Skeletal muscle cell (primary cell): ENCODE measurements at places on chromosomes 12 and 14.

DNA sequence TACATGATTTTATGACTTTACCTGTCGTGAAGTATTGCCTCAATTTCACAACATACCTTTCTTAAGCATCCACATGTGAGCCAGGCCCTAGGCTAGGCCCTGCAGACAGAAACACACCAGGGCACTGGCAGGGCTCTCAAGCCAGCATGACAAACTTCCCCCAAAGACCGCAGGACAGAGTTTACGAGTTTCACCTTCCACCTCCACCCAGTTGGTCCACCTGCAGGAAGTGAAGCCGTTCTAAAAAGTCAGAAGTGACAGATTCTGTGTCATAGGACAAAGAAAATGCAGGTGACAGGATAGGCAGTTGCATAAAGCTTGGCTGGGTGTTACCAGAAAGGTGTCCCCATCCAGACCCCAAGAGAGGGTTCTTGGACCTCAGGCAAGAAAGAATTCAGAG is 382.3 kb downstream of the PCNX1 start:
- no peak for DNase-seq

DNA sequence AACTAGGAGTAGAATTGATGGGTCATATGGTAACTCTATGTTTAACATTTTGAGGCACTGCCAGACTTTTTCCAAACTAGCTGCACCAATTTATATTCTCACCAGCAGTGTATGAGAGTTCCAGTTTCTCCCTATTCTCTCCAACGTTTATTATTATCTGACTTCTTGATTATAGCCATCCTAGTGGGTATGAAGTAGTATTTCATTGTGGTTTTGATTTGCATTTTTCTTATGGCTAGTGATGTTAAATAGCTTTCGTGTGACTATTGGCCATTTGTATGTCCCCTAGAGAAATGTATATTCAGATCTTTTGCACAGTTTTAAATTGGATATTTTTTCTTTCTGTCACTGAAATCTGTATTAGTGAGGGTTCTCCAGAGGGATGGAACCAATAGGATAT is 37.8 kb downstream of the HELB start:
- no peak for DNase-seq

DNA sequence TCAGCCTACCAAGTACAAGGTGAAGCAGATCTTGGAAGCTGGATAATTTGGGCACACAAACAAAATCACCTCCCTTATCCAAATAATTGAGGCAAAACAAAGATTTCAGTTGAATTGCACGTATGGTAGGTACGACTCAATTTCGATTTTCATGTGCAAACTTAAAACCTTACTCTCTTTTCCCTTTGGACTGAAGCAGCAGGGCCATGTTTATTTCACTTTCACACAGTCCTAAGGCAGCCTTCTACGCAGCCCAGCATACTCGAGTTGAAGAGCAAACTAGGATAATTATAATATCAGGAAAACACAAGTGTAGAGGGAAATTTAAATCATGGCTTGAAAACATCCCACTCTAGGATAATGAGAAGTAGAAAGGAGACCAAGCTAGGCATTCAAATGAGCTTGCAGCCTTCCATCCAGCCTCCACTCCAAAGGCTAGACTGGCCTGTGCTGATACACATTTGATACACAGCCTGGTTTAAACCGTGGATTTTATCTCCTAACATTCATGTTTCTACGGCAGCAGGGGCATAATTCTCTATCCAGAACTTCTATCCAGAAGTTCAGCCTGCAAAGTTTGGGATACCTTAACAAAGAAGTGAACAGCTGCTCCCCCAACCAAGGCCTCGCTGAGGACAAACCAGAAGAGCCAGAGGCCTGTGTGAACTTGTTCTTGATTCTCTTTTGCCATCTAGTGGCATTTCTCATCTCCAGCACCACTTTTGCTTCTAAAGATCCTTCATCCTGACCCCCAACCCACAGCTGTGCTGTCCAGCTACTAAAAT is 2.4 kb upstream of the RNASE7 start:
- DNase-seq, result no peak

GRCh38 chr14:55354500-55354899 is 57.1 kb downstream of the ATG14 start:
- DNase-seq, result no peak

DNA sequence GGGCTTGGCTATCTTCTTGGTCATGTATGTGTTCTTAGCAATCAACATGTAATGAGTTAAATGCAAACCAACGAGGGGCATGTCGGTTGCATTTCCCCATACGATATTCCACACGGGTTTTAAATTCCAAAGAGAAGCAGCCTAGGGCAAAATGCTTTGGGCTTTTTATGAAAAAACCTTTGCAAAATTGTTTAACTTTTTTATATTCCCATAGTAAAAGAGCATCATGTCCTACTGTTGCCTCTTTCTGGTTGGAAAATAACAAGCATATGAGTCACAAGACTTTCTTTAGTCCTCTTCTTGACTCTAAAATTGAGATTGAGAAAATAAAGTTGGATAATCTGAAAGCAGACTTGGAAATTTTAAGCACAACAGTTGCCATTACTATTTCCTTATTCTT is 3.8 kb upstream of the DIO2 start:
- DNase-seq, result no peak

GRCh38 chr14:92951261-92951660 is 28.3 kb downstream of the CHGA start:
- DNase-seq, result no peak

GRCh38 chr14:92597906-92598905 is 84.6 kb downstream of the RIN3 start:
- no peak for DNase-seq

GRCh38 chr14:67680121-67680602 is 5.7 kb upstream of the VTI1B start:
- no peak for DNase-seq

GRCh38 chr14:83251402-83251801 is 1717.7 kb upstream of the SEL1L start:
- DNase-seq, result no peak

GRCh38 chr14:88069677-88070076 is 64.7 kb downstream of the GPR65 start:
- DNase-seq, result no peak

DNA sequence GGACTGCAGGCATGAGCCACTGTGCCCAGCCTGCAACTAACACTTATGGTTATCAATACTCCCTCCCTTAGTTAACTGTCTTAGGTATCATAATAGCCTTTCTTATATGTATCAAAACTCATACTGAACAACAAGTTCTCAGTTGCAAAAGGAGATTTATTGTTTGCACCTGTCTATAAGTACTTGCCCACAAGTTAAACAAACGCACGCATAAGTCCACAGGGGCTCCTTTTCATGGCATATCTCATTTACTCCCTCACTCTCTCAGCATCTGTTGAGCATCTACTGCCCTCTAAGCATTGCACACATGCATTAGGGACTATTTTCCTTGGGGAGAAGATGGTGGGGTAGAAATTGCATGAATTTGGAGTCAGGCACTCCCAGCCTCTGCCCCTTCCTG is 46.7 kb upstream of the CORO1C start:
- DNase-seq, result no peak

DNA sequence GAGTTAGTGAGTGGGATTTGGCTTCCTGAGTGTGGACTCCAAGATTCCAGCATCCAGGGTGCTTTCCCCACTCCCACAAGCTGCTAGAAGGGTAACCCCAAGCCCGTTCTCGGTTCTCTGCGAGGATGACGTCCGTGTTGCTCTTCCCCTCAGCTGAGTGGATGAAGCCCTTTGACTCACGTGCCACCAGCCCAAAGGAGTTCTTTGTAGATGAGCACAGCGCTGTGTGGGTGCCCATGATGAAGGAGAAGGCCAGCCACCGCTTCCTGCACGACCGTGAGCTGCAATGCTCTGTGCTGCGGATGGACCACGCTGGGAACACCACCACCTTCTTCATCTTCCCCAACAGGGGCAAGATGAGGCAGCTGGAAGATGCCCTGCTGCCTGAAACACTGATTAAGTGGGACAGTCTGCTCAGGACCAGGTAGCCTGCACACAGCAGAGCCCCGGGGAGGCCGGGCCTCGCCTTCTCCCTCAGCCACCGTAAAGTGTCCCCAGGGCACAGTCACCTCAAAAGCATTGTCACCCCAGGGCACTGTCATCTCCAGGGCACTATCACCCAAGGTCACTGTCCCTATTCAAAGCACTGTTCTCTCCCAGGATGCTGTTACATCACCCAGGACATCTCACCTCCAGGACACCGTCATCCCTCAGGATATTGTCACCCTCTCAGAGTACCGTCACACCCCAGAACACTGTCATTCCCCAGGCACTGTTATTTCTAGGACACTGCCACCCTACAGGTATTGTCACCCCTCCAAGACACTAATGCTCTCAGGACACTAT is 31.3 kb downstream of the SERPINA3 start:
- DNase-seq, result no peak

DNA sequence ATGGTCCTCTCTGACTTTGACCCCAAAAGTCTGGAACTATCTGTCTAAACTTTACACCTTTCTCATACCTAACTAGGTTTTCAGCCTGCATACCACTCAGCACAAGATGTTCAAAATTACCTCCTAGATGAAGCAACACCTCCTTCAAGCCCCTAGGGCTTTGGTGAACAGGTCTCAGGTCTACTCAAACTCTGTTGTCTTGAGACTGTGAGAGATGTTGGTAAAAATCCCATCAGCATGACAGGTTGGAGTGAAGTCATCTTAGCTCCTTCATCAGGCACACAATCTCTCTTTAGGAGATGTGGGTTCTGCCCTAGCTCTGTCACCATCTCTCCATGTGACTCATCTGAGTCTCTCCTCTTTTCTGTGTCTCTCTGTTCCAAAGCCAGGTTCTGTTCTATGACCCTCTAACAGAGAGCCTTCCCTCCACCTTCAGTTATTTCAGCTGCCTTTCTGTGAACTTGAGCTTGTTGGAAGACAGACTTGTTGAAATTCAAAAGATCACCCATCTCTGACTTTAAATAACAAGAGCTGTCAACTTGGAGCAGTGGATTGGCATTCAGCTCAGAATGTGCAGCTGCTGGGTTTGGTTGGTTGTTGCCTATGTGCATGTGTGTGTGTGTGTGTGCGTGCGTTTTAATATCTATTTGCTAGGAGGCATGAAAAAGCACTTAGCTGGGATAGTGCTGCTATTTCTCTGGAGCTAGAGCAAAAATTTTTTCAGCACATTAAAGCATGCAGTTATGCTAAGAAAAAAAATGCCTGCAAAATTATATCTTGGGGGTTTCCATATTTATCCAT is 130.7 kb downstream of the CRACR2A start:
- DNase-seq, result peak; percentile 9

DNA sequence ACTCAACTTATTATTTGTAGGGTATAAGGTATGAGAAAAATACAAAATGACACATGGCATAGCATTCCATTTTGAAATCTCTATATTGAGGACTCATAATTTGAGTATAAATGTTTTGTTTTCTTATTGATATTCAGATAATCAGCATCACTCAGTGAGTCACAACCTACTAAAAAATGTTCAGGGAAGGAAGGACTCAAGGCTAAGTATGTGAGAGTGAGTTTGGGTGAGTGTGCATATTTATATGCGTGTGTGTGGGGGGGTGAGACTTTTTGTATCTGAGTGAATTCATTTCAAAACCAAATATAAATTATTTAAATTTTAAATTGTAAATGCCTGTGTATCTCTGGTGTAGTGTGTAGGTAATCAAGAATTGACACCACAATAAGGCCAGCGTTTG is 87.8 kb upstream of the PRKD1 start:
- DNase-seq, result no peak

- no peak for DNase-seq
Measured at GRCh38 chr12:127133675-127134335, 1133.2 kb upstream of the TMEM132C start.

GRCh38 chr14:62409626-62410300 is 635.5 kb downstream of the KCNH5 start:
- peak; percentile 38 for DNase-seq

- no peak for DNase-seq
Measured at GRCh38 chr12:49811136-49811535, 17.1 kb downstream of the NCKAP5L start.

DNA sequence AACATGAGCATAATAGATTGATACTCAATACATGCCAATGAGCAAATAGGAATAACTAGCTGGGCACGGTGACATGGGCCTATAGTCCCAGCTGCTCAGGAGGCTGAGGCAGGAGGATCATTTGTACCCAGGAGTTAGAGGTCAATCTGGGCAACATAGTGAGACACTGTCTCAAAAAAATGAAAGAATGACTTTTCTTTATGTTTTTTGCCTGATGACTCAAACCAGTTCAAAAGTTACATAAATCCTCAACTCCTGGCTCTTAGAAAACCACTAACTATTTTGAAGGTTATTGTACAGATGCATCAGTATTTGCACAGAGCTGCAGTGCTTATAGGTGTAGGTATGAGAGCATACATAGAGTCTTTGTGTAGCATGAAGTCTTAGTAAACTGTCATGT is 219.2 kb upstream of the RGS6 start:
- DNase-seq, result no peak

- DNase-seq, result no peak
Measured at GRCh38 chr12:110739488-110739887, 3.2 kb downstream of the PPP1CC start.

DNA sequence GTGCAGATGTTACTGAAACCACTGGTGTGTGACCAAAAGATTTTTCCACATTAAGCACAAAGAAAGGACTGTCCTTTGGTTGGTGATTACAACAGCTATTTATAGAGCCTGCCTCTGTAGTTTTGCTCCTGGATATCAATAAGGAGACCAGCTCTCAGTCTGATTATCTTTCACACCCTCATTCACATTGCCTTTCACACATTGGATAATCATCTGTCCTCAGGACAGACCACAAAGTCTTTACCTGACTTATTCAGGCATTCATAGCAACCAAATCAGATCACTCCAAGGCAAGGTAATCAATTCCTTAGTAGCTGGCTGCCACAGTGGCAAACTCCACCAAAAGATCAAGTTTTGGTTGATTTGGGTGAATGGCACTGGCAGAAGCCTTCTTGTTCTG is 59.6 kb upstream of the CPSF6 start:
- DNase-seq, result no peak

DNA sequence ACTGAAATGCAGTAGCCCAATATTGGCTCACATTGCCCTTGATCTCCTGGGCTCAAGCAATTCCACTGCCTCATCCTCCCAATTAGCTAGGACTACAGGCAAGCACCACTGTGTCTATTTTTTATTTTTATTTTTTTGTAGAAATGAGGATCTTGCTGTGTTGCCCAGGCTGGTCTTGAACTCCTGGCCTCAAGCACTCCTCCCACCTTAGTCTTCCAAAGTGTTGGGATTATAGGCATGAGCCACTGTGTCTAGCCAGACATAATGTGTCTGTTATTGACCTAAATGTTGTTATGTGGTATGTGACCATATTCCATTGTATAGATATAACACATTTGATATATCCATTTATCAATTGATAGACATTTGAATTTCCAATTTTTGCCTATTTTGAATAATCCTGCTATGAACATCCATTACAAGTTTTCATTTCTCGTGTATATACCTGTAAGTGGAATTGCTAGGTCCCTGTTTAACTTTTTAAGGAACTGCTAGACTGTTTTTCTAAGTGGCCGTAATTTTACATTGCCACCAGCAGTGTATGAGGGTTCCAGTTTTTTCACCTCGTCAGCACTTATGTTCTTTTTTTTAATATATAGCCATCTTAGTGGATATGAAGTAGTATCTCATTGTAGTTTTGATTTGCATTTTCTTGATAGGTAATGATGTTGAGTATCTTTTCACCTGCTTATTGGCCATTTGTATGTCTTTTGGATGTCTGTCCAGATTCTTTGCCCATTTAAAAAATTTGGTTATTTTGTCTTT is 9.4 kb downstream of the USP15 start:
- no peak for DNase-seq
